Omental fat pad (tissue), 4 donors: ENCODE measurements at places on chromosomes 7 and 10.

DNA sequence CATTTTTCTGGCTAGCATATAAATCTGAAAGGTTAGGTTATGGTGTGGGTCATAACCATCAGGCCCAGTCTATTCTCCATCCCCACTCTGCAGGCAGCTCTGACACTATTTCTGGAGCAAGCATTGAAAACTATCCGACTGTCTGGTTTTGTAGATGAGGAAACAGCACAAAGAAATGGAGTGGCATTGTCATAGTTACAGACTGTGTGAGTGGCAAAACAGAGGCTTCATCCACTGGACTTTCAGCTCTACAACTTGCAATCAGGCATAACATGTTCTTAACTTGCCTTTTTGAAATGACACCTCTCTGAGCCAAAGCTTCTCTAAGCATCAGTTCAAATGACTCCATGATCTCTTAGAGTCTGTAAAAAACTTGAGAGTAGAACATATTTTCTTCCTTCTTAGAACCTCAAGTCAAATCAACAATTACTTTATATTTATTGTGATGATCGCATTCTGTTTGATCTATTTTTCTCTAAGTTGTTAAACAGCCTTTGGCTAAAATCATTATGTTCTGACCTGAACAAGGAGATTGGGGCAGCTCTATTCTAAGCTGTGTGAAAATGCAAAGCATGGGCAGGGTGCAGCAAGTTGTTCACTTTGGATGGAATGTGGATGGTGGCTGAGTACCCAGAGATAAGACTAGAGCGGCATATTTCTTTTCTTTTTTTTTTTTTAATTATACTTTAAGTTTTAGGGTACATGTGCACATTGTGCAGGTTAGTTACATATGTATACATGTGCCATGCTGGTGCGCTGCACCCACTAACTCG, 68.5 kb downstream of the LRRC4 start:
- no peak for DNase-seq

DNA sequence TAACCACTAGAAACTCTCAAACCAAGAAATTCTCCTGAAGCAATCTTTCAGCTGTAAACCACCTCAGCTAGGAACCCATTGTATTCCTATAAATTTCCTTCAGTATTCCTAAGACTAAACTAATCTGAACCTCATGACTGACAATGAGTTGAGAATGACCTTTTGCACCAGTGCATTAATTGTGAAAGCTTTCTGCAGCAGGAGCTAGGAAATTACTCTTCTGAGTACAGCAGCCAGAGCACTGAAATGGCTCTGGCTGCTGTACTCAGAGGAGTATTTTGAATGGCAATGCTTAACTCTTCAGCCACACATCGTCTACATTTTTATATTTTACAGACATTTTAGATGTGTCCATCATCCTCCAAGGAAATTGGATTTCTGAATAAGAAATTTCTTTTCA, 109.7 kb downstream of the PCDH15 start:
- DNase-seq, result no peak

DNA sequence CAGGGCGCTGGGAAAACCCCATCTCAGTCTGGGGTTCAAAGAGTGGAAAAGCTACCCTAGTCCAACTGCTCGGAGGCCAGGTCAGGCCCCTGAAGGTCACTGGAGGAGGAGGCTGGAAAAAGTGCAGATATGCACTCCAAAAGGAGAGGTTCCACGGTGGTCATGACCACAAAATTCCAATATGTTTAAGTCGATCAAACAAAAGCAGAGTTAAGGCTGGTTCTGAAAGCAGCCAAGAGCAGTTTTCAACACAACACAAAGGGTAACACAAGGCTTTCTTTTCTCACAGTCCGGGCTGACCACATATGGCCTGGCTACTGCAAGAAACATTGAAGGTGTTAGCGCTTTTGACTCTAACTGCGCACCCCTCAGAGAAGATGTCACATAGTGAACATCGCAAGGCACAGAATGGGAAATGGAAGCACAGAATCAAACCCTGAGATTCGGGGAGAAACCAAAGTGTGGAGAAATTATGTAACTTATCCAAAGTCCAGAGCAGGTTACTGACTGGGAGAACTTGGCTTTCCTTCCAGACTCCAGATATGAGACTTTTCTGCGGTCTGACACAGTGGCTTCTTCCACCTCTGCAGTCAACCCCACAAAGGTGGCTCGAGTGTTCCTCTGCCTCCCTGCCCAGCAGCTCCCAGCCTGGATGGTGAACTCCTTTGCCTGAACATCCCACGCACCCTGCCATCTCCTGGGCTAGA, 1.3 kb upstream of the GRB10 start:
- DNase-seq, result no peak

DNA sequence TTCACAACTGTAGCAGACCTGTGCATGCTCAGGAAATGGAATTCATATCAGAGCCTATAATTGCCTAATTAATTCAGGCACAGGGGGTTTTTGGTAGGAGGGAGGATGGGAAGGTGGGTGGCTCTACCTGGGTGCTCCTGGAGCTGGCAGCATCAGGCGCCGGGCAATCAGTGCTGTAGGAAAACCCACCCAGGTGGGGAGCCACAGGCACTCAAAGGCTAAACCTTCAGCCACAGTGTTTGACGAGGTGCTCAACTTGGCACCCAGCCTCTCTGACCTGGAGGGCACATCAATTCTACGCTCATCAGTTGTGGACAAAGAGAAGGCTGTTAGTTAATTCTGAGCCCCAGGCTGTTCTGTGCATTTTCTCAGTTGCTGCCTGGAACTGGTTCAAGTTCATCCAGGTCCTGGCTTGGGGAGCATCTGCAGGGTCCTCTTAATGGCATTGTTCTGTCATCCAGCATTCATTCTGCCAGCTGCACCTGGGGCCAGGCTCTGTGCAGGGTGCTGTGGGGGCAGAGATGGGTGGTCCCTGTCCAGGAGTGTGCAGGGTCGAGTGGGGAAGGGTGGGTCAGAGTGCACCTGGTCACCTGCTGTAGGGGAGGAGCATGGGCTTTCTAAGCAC, 54.1 kb upstream of the NPTX2 start:
- no peak for DNase-seq
